ENCODE measurements at places on chromosomes 12 and 14. TPM values are rescaled to one million over a fixed set of nuclear protein-coding genes. Genes with fewer than 3 reads are reported as not detected.

CCNT1 gene
- total RNA-seq = 22.4 TPM

POTEG gene
- not detected for total RNA-seq

- DNase-seq = no peak
These were observed 70.4 kb downstream of the MOK start for GRCh38 chr14:102234331-102235264.

PWP1 gene
- 49.9 TPM for total RNA-seq

DNA sequence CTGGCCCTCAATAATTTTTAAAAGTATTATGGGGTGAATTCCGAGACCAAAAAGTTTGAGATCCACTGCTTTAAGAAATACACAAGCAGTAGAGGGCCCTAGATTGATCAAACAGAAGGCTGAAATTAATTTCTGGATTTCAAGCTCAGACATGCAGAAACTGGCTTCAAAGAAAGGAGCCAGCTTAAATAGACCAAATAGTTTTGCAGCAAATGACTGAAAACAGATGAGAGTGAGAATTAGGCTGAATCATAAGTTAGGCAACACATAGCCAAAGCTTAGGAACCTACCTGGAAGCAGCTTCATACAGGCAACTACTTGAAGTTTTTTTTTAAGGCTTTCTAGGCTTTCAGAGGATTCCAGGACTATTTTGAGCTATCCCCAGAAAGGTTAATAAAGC lies 12.4 kb downstream of the ATF7 start:
- no peak for DNase-seq

All from sigmoid colon (tissue), 7 donors.